NCI-H1105 (cell line): ENCODE measurements at places on chromosomes 2 and 18.

GRCh38 chr2:228426502-228427216 is 245.2 kb upstream of the SPHKAP start:
- peak; percentile 31 for DNase-seq

DNA sequence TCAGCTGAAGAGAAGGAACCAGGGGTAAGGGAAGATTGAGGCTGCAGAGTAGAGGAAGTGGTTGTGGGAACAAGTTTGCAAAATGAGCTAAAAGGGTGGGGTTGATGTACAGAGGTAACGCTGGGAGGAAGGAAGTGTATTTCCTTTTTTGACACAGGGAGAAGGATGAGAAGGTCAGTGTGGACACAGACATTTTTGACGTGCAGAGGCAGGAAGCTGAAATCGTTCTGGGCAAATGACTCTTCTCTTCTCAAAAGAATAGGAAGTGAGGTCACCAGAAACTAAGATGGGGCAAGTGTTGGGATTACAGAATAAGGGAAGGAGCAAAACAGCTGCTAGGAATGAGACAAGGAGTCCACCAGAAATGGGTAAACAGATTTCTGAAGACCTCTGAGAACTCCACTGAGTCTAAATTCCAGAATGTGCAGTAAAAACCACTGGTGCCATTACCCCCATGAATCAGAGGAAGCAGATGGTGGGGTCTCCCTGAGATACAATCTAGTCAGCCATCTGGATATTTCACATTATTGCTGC is 20.0 kb upstream of the RNF149 start:
- DNase-seq = no peak

- DNase-seq = no peak
Measured at GRCh38 chr2:109299536-109299935, 170.5 kb downstream of the SH3RF3 start.

GRCh38 chr2:95388856-95389244 is 13.7 kb upstream of the FAHD2A start:
- DNase-seq = no peak

GRCh38 chr18:69635482-69635881 is 234.8 kb downstream of the DOK6 start:
- DNase-seq = no peak

GRCh38 chr18:24817587-24818371 is 357.3 kb downstream of the HRH4 start:
- no peak for DNase-seq

- DNase-seq = no peak
Measured at GRCh38 chr2:42906111-42906556, 113.8 kb upstream of the HAAO start.

DNA sequence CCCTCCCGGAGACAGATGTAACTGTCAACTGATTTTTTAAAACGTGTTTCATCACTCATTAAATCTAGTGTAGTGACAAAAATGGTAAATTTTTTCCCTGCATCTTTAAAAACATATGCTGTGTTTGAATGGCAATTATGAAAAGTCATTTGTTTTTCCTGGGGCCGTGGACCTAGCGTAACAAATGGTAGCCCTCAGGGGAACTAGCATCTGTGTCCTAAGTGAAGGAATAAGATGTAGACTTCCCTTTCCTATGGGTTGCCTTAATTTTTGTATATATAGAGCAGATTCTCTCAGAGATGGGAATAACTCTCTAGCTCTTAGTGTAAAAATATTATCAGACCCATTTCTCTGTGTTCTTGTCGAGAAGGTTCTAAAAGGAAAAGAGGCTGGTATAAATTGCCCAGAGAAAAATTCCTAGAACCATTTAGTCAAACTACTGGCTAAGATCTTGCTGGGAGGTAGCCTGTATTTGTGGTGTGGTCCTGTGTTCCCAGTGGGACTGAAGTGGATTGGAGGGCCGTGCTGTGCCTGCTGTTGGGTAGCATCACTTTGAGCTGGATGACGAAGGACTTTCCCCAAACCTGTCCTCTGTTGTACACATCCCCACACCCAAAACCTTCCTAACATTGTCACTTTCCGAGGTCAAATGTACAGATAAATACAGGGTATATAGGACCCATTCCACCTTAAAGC is 85.8 kb downstream of the LIMS1 start:
- no peak for DNase-seq

GRCh38 chr18:76410660-76411417 is 84.2 kb downstream of the ZNF516 start:
- no peak for DNase-seq
